Placental pericyte (primary cell): ENCODE measurements at places on chromosomes 4 and X. TPM values are rescaled to one million over a fixed set of nuclear protein-coding genes. Genes with fewer than 3 reads are reported as not detected.

Gene XAGE3
- not detected in 2 replicates for total RNA-seq

Gene REPS2
- total RNA-seq, result 0.14 and 0.66 TPM in 2 replicates

Gene SPARCL1
- total RNA-seq, result 0.14 TPM in 1 of 2 replicates, not detected in the other

Gene SCARB2
- total RNA-seq, result 144 and 152 TPM in 2 replicates

Gene MID1
- 4.6 and 9.4 TPM in 2 replicates for total RNA-seq

Gene PRRG1
- total RNA-seq, result 14.2 and 31.3 TPM in 2 replicates

Gene PDGFRA
- 178 and 283 TPM in 2 replicates for total RNA-seq

Gene PGRMC1
- 95.4 and 150 TPM in 2 replicates for total RNA-seq

Gene MAGIX
- 1.1 and 3.3 TPM in 2 replicates for total RNA-seq

Gene SASH3
- total RNA-seq, result not detected in 2 replicates

Gene IL13RA1
- 51.6 and 51.7 TPM in 2 replicates for total RNA-seq

Gene MAGEB16
- total RNA-seq, result not detected in 2 replicates

Gene ZAR1
- total RNA-seq, result not detected in 2 replicates

Gene BRS3
- total RNA-seq, result not detected in 2 replicates

Gene HTN1
- not detected in 2 replicates for total RNA-seq

Gene POU3F4
- total RNA-seq, result not detected in 2 replicates

Gene SORCS2
- total RNA-seq, result 0.14 and 0.22 TPM in 2 replicates

Gene NUDT10
- total RNA-seq, result 0.14 TPM in 1 of 2 replicates, not detected in the other

Gene PLS3
- 153 and 327 TPM in 2 replicates for total RNA-seq

Gene GPR143
- total RNA-seq, result 0.43 and 0.44 TPM in 2 replicates

Gene DKC1
- 43.1 and 47.0 TPM in 2 replicates for total RNA-seq

Gene CLNK
- total RNA-seq, result not detected in 2 replicates

Gene COPS4
- total RNA-seq, result 42.0 and 61.3 TPM in 2 replicates

Gene TAF7L
- 0.22 and 1.1 TPM in 2 replicates for total RNA-seq

Gene MSN
- total RNA-seq, result 378 and 776 TPM in 2 replicates

Gene XG
- total RNA-seq, result 0.57 and 0.88 TPM in 2 replicates

Gene AMTN
- 0.43 TPM in 1 of 2 replicates, not detected in the other for total RNA-seq

Gene ZNF185
- total RNA-seq, result 2.0 and 13.6 TPM in 2 replicates

Gene POF1B
- not detected in 2 replicates for total RNA-seq

Gene CD40LG
- total RNA-seq, result not detected in 2 replicates

Gene F9
- not detected in 2 replicates for total RNA-seq

Gene CCSER1
- total RNA-seq, result 0.14 TPM in 1 of 2 replicates, not detected in the other

Gene VSIG1
- not detected in 2 replicates for total RNA-seq

Gene HPGD
- total RNA-seq, result 1.6 TPM in 1 of 2 replicates, not detected in the other

Gene TMPRSS11B
- not detected in 2 replicates for total RNA-seq

Gene RASGEF1B
- total RNA-seq, result not detected in 2 replicates

Gene RS1
- total RNA-seq, result not detected in 2 replicates

Gene MRFAP1L1
- 29.9 and 36.1 TPM in 2 replicates for total RNA-seq

Gene CSAG1
- total RNA-seq, result not detected in 2 replicates

Gene AKAP14
- total RNA-seq, result not detected in 2 replicates

Gene IGSF1
- total RNA-seq, result 0.29 and 0.44 TPM in 2 replicates
